ENCODE measurements at places on chromosomes 1 and 21. TPM values are rescaled to one million over a fixed set of nuclear protein-coding genes. Genes with fewer than 3 reads are reported as not detected.

Gene SEC16B
- 4.9 TPM for polyA plus RNA-seq

Gene PLA2G2F
- polyA plus RNA-seq, result not detected

Gene CFAP57
- polyA plus RNA-seq, result 0.55 TPM

Gene TIAM1
- polyA plus RNA-seq, result 13.6 TPM

Gene OR6P1
- not detected for polyA plus RNA-seq
